Bronchial smooth muscle cell (primary cell): ENCODE measurements at places on chromosomes 13 and 19. TPM values are rescaled to one million over a fixed set of nuclear protein-coding genes. Genes with fewer than 3 reads are reported as not detected.

The SLC10A2 gene
- not detected in 2 replicates for total RNA-seq

The GDF15 gene
- total RNA-seq, result 33.8 and 41.9 TPM in 2 replicates

The ZNF626 gene
- 6.2 and 10.9 TPM in 2 replicates for total RNA-seq

The SOX21 gene
- not detected in 2 replicates for total RNA-seq

The PSMC4 gene
- 67.0 and 76.8 TPM in 2 replicates for total RNA-seq

The CYP2A7 gene
- not detected in 2 replicates for total RNA-seq

The MCOLN1 gene
- total RNA-seq, result 5.2 and 9.4 TPM in 2 replicates
